ENCODE measurements at places on chromosomes 2 and 18.

DNA sequence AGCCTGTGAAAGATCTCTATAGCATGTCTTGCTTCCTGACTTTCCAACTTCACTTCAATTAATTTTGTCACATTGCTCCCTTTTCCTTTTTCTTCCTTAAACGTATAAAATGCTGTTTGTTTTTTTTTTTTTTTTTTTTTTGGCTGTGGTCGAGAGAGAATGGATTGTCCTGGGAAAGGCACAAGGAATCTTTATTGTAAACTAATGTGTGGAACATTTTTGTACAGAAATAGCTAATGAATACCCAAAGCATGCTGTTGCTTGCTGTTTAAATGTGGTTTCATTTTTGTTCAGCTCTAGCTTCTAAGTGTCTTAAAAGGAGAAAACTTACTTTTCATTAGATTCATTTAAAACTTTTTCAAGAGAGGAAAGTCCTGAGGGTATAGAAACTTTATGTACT is 105.5 kb downstream of the GPD2 start:
- H3K36me3 ChIP-seq, result no peaks in the 10 kb centered on the region
- no peak overlapping the region for H3K27ac ChIP-seq
- no peaks in the 10 kb centered on the region for H3K27me3 ChIP-seq

DNA sequence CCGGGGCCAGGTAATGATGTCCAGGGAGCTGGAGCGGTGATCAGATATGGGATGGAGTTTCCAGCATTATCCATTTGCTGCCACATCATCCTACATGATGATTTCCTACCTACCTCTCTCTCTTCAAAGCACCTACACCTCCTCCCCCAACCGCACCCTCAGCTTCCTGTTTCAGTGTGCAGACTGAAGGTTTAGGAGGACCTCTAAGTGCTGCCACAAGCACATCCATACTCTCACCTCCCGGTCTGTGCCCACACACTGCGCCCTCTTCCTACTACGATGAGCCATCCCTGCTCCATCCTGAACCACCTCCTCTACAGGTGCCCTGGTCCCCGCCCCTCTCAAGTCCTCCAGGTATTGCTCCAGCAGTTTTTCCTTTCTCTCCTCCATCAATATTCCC is 123.7 kb downstream of the ALPK2 start:
- DNase-seq, result no peak
- H3K4me3 ChIP-seq, result no peak overlapping the region
- H3K27me3 ChIP-seq, result no peaks in the 10 kb centered on the region
- H3K36me3 ChIP-seq, result no peaks in the 10 kb centered on the region

- no peak overlapping the region for H3K27ac ChIP-seq
- DNase-seq, result no peak
- H3K4me1 ChIP-seq, result no peaks in the 10 kb centered on the region
- no peaks in the 10 kb centered on the region for H3K27me3 ChIP-seq
These were observed 26.6 kb upstream of the ACVR1 start for GRCh38 chr2:157902692-157903091.

DNA sequence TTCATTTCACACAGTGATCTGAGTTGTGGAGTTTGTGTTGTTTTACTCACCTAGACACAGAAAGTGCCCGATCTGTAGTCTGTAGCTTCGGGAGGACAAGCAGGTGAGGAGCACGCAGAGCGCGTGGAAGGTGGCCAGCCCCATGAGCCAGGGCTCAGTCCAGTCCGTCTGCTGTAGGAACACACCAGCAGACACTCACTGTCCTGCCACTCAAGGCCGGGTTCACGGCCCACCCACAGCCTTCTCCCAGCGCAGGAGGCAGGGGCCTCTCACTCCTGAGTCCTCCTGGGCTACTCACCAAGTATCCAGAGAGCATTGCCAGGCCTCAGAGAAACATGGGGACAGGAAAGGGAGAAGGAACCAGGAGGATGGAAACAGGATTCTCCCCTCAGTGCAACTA is 1.7 kb downstream of the TMEM18 start:
- H3K36me3 ChIP-seq, result no peaks in the 10 kb centered on the region
- DNase-seq, result no peak
- no peak overlapping the region for H3K27ac ChIP-seq
- peaks cover 19% of the 10 kb centered on the region for H3K4me1 ChIP-seq
- no peaks in the 10 kb centered on the region for H3K27me3 ChIP-seq

DNA sequence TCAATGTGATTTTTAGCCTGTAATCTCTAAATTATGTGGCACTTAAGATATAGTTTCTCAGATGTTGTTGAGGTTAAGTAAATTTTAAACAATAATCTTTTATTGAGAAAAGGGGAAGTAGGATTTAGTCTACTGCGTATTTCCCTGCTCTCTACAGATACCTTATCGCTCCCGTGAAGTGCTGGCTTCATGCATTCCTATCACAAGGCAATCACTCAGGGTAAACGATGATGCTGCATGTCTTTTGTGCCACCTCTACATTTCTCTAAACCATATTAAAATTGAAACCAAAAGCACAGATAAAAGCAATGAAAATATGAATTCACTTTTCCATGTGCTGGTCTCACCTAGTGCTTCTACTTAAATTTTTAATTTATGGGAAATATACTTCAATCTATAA is 14.4 kb upstream of the RPE start:
- H3K36me3 ChIP-seq, result no peaks in the 10 kb centered on the region
- no peaks in the 10 kb centered on the region for H3K27me3 ChIP-seq
- H3K4me1 ChIP-seq, result no peaks in the 10 kb centered on the region

DNA sequence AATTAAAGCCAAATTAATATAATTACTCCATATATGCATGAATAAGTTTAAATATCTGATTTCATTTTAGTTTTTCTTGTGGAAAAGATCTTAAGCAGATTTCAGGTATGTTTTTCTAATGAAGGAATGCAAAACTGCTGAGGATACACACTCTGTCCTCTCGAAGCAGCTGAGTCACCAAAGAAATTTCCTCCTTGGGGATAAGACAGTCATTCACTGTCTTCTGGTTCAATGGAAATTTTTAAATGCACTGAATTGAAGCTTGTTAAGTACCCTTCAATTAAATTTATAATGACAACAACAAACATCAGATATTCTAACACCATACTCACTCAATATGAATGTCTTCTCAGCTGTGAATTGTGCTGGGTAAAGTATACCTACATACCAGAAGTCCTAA is 101.5 kb upstream of the DNER start:
- H3K4me1 ChIP-seq, result no peaks in the 10 kb centered on the region
- no peaks in the 10 kb centered on the region for H3K27me3 ChIP-seq
- H3K4me3 ChIP-seq, result no peak overlapping the region
- no peak overlapping the region for H3K27ac ChIP-seq
- no peaks in the 10 kb centered on the region for H3K36me3 ChIP-seq

DNA sequence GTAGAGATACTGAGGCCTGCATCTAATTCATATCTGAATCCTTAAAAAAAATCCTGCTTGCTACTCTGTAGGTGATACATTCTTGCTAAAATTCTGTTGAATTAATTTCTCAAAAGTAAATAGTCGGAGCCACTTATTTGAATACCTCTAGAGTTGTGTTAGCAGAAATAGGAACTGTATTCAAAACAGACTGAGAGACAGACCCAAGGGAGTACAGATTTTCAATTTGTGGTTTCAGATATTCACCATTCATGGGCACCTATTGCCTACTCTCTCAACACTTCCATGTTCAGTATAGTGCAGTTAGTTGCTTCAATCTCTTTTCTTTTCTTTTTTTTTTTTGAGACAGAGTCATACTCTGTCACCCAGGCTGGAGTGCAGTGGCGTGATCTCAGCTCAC is 46.6 kb upstream of the CTLA4 start:
- H3K36me3 ChIP-seq, result no peaks in the 10 kb centered on the region
- no peak overlapping the region for H3K27ac ChIP-seq
- H3K4me1 ChIP-seq, result no peaks in the 10 kb centered on the region
- no peak for DNase-seq

- H3K27me3 ChIP-seq, result no peaks in the 10 kb centered on the region
- H3K4me1 ChIP-seq, result no peaks in the 10 kb centered on the region
- no peak overlapping the region for H3K4me3 ChIP-seq
- H3K27ac ChIP-seq, result no peak overlapping the region
These were observed 222.5 kb downstream of the GBX2 start for GRCh38 chr2:235945608-235946140.

DNA sequence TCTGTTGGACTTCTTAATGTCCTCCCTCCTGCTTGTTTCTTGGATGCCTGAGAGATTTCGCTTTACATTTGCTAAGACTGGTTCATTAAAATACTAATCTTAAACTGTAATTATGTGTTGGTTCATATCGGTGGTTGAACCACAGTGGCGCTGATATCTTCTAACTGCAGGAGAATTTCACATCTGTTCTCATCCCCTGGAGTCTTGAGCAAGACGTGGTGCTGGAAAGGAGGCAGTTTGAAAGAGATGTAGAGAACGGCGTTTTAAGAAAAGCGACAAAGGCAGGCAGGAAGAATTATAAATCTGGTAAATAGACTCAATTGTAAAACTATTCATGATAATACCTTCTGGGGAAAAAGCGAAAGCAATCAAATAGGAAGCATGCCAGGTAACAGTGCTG is 79.5 kb downstream of the NXPH2 start:
- DNase-seq, result no peak
- no peak overlapping the region for H3K4me3 ChIP-seq
- no peaks in the 10 kb centered on the region for H3K27me3 ChIP-seq
- H3K4me1 ChIP-seq, result no peaks in the 10 kb centered on the region
- H3K36me3 ChIP-seq, result no peaks in the 10 kb centered on the region

GRCh38 chr2:201470821-201471731 is 19.5 kb downstream of the STRADB start:
- no peaks in the 10 kb centered on the region for H3K27me3 ChIP-seq
- H3K4me1 ChIP-seq, result no peaks in the 10 kb centered on the region
- H3K4me3 ChIP-seq, result no peak overlapping the region
- no peak overlapping the region for H3K27ac ChIP-seq
- DNase-seq, result no peak

DNA sequence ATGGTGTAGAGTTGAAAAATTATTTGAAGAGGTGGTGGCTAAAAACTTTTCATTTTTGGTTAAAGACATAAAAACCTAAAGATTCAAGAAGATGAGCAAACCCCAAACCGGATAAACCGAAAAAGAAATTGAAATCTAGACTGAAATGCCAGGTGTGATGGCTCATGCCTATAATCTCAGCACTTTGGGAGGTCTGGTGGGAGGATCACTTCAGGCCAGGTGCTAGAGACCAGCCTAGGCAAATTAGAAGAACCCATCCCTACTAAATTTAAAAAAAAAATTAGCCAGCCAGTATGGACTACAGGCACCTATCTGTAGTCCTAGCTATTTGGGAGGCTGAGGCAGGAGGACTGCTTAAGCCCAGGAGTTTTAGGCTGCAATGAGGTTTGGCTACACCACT is 126.9 kb downstream of the BAZ2B start:
- no peak for DNase-seq
- H3K27me3 ChIP-seq, result no peaks in the 10 kb centered on the region
- no peak overlapping the region for H3K4me3 ChIP-seq
- no peaks in the 10 kb centered on the region for H3K36me3 ChIP-seq
- no peak overlapping the region for H3K27ac ChIP-seq

DNA sequence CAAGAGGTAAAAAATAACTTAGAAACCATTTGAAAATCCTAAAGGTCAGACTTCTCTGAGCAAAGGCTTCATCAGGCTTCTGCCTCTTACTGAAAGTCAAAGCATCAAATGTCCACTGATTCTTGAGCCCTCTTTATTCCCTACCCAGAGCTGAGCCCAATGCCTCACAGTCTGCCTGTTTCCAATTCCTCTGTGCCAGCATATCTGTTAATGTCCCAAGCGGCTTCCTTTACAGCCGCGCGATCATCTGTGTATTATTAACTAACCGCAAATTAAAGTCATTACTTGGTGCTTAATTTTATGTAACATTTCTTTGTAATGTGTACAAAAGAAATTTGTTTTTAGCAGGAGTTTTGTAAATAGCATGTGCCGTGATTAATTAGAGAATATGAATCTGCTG is 418.8 kb upstream of the HNRNPA3 start:
- no peaks in the 10 kb centered on the region for H3K4me1 ChIP-seq
- peak overlapping the region; percentile 4 for H3K27ac ChIP-seq
- no peak for DNase-seq
- H3K36me3 ChIP-seq, result no peaks in the 10 kb centered on the region
- H3K27me3 ChIP-seq, result no peaks in the 10 kb centered on the region
- H3K4me3 ChIP-seq, result no peak overlapping the region

DNA sequence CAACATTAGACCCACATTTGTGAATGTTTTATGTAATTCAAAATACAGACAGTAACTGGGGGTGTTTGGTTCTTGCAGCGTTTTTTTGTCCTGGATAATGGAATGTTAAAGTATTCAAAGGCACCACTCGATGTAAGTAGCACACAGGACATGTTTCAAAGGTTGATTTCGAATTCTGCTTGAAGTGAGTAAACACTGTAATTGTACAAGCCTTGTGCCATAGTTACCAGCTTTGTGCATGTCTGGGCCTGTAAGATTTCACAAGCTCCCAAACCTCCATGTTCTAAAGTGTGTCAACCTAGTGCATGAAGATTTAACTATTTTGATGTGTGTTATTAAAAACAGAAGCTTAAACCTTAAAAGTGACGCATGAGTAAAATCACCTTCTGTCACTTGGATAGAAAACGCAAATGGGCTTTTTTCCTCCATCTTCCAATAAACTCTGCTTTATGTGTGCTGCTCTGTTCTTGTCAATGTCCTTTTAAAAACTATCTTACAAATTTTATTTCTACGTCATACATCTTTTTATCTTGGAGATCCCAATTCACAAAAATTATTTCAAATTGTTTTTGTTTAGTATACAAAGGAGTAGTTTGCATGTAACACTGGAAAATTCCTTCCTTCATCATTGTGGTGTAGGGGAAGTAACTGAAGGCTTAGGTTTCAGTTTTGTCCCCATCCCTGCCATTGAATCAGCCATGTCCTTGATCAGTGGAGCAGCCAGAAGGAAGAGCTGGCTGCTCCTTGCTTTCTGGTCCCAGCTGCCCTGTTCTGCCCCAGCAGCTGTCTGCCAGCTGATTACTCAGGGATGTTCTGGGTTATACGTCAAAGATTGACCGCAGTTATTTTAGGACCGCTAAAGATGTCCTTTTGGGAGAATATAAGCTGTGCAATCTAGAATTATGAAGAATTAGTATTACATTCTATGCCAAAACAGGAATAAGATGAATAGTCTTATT is 119.2 kb downstream of the PRKRA start:
- DNase-seq, result no peak
- H3K4me3 ChIP-seq, result no peak overlapping the region

DNA sequence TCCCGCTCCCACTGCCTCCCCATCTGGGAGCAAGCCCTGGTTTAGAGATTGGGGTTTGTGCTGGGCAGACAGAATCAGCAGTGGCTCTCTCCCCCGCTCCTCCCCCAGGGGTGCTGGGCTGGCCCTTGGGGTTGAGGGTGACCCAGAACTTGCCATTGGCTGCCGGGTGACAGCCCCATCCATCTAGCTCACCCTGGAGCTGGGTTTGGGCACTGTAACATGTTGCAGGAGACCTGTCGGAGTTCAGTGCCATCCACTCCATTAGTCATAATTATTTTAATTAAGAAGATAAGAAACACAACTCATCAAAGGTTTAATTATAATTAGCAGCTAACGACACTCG is 111.4 kb upstream of the OTOS start:
- peak overlapping the region; percentile 90 for H3K27ac ChIP-seq
- DNase-seq, result no peak
- H3K27me3 ChIP-seq, result no peaks in the 10 kb centered on the region
- H3K4me3 ChIP-seq, result no peak overlapping the region

GRCh38 chr2:113207021-113207420 is 33.2 kb downstream of the PSD4 start:
- H3K4me3 ChIP-seq, result no peak overlapping the region
- peaks cover 8% of the 10 kb centered on the region for H3K4me1 ChIP-seq
- DNase-seq, result no peak
- no peaks in the 10 kb centered on the region for H3K36me3 ChIP-seq
